ENCODE measurements at places on chromosomes 2 and 18.

GRCh38 chr2:178731300-178731699 is 75.9 kb downstream of the TTN start:
- no peak for DNase-seq

DNA sequence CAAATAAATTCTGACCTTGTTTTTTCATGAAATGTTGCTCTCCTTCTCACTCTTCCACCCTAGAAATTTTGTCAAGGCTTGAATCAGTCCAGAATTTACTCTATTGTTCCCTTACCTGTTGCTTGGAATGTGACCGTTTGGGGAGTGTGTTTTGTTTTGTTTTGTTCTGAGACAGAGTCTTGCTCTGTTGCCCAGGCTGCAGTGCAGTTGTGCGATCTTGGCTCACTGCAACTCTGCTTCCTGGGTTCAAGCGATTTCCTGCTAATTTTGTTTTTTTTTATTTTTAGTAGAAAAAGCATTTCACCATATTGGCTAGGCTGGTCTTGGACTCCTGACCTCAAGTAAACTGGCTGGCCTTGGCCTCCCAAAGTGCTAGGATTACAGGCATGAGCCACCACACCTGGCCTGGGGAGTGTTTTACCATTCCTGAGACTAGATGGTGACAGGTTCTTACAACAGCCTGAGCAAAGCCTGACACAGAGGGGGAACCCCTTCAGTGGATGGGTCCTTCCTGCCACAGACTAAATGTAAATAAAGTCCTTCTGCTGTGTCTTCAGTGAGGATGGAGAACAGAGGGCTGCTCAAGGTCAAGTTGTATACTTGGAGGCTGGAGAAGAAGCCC is 52.0 kb downstream of the HAUS1 start:
- DNase-seq: no peak

DNA sequence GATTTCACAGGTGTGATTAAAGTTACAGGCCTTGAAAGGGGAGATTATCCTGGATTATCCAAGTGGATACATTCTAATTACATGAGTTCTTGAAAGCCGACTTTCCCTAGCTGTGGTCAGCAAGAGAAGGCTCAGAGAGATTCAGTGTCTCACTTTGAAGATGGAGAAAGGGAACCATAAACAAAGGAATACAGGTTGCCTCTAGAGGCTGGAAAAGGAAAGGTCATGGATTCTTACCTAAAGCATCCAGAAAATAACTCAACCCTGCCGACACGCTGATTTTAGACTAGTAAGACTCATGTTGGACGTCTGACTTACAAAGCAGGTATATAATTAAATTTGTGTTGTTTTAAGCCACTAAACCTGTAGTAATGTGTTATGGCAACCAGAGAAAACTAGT is 1095.7 kb upstream of the ZEB2 start:
- DNase-seq: no peak

GRCh38 chr2:239423551-239423950 is 22.7 kb upstream of the HDAC4 start:
- no peak for DNase-seq

GRCh38 chr2:199446996-199447576 is 10.7 kb downstream of the SATB2 start:
- DNase-seq: no peak

DNA sequence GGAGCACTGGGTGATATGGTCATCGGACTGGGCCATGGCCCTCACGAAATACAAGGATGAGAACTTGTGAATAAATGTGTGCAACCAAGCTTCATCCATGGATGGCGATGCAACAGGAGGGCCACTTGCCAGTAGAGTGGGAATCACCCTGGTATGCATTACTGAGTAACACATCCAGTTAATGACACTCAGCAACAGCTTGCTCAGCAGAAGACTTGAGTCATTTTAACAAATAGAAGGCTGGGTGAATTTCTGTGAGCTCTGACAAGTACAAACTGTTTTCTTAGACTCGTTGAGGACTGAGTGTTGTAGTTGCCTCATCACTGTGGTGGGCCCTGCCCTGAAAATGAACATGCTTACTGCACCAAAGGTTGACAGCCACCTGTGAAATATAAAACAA is 221.6 kb downstream of the NCKAP5 start:
- DNase-seq: no peak

- no peak for DNase-seq
Measured at GRCh38 chr2:234161932-234162331, 111.4 kb downstream of the SPP2 start.

GRCh38 chr2:118044854-118045253 is 31.0 kb upstream of the CCDC93 start:
- DNase-seq: no peak

- DNase-seq: no peak
Measured at GRCh38 chr2:67186326-67186725, 210.8 kb upstream of the ETAA1 start.

DNA sequence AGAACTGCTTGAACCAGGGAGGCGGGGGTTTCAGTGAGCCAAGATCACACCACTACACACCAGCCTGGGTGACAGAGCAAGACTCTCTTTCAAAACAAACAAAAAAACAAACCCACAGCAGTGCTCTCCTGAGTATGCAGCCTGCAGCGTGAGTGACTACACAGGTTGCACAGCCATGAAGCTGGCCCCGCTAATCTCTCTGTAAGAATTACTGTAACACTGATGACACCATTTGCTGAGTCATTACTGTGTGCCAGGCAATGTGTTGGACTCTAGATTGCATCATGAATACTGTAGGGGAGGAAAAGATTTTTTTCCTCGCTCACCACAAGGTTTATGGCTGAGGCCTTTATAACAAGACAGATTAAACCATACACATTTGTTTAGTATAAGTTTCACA is 118.6 kb upstream of the ATP8B1 start:
- no peak for DNase-seq

GRCh38 chr18:44135741-44136140 is 544.9 kb upstream of the SETBP1 start:
- DNase-seq: no peak

DNA sequence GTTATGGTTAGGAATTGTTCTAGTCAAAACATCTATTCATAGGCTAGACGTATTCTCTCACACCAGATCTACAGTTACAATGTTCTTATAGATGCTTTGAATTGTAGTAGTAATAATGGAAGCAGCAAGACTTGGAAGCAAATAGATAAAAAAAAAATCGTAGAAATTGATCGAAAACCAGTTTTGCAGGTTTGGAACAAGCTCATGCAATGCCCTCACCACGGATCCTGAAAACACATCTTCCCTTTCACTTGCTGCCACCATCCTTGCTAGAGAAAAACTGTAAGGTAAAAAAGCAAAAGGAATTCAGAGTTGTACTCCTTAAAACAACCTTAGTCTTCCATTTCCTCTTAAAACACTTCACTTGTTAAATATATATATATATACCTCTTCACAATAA is 4.4 kb downstream of the SULT1C4 start:
- DNase-seq: no peak

DNA sequence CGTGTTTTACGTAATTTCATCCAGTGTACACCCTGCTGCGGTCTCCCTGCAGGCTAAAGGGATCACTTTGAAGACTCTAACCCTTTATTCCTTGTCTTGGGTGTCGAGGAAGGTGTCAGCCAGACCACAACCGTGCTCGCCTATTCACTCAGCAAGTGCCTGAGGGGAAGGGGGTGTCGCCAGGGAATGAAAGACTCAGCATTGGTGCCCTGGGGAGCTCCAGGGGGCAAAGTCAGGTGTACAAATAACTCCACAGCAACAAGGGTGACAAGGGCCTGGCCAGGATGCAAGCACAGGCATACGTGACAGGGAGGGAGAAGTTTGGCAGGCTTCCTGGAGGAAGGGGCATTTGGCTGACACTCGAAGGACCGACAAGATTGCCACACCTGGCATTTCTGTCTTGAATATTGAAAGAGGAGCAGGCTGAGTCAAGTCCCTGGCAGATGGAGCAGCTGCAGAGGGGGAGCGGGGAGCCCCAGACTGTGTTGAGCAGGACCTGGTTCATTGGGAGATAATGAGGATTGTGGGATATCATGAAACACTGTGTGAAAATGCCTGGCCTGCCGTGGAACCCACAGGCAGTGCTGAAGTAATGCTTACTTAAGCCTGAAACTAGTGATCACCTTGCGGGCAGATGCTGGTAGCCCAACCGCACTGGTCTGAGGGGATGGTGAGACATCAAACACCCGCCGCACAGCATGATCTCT is 93.9 kb downstream of the RHOB start:
- no peak for DNase-seq

- DNase-seq: no peak
Measured at GRCh38 chr2:137252934-137253333, 487.6 kb downstream of the THSD7B start.

DNA sequence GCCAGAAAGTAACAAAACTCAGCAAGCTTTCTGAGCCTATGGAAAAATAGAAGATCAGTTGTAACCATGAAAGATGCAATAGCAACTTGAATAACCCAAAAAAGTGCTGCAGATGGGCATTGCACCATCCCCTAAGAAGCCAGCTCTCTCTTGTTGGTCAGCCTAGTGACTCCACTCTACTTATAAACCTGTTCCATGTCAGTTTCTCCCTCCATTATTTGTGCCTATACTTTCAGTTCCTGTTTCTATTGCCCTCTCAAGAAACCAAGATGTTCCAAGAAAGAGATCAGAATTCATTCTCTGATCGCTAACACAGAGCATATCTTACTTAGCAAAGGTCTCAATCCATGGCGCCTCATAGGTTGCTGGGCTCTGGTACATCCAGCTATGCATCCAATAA is 170.3 kb upstream of the MAP2 start:
- no peak for DNase-seq

DNA sequence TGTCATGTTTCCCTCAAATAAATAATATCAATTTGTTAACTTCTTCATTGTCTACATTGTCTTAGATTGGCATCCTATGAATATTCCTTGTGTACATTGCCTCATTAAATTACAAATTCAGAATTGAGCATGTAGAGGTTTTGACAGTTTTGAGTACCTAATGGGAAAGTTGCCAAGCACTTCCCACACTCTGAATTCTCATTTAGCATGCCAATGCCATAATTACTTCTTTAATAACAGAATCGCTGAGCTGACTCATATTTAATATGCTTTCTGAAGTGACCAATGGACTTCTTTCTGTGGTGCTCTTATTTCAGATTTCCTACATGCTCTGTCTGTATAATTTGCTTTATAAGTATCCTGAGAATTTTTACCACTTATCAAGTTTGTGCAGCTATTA is 114.4 kb upstream of the NOL4 start:
- no peak for DNase-seq

DNA sequence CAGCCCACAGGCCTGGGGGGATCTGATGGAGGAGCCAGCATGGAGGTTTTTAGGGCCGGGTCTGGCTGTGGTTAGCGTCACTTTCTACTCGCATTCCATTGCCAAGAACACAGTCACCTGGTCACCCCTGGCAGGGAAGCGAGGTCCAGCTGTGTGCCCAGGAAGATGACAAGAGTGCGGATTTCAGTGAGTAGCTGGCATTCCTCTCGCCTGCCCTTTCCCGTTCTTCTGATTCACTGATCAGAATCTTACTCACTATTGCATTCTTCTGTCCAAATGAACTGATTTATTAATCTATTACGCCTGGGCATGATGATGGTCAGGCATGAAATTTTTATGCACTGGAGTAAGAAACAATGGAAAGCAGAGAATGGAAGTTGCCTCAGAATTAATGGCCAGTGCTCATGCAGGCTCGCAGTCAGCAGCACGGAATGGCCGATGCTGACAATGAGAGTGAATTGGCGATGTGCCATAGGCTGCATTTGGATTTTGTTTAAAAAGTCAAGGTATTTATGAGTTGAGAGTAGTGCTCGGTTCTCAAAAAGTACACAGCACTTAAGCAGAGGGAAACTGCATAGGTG is 76.4 kb upstream of the MGAT5 start:
- no peak for DNase-seq

- no peak for DNase-seq
Measured at GRCh38 chr18:79290876-79291275, 104.9 kb upstream of the NFATC1 start.

- DNase-seq: no peak
Measured at GRCh38 chr2:191319186-191319585, 74.0 kb downstream of the MYO1B start.

DNA sequence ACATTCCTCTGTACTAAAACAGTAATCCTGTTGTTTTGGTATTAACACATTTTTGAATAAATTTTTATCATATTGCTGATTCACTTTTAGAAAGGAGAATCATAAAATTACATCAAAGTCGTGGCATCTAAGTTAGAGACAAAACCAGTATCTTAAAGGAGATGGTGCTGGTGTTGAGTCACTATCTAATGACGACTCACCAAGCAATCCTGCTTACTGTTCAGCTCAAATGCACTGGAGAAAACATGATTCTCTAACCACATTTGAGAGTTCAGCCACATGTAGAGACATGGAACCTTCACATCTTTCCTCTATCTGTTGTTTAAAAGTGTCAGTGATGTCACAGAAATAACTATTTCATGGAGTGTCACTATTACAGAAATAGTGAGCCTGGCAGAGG is 473.8 kb downstream of the TGIF1 start:
- DNase-seq: no peak

DNA sequence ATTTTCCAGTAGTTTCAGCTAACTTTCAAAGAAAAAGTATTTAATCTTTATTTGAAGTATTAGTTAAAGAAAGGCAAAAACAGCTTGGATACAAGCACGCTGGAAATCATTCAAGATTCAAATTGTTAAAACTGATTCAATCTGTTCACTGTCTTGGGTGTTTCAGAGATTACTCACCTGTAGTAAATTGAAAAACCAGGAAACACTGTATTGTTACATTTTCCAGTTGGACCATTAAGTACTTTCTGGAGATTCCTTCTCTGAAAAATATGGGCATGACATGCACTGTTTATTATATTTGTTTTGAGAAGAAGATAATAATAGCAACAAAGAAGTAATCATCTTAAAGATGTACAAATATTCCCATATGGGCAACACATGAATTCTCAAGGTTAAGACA is 196.1 kb downstream of the UBE2E3 start:
- no peak for DNase-seq

GRCh38 chr2:65228263-65228750 is 676 bp downstream of the ACTR2 start:
- no peak for DNase-seq

GRCh38 chr18:62164855-62165487 is 21.9 kb downstream of the PIGN start:
- DNase-seq: no peak

DNA sequence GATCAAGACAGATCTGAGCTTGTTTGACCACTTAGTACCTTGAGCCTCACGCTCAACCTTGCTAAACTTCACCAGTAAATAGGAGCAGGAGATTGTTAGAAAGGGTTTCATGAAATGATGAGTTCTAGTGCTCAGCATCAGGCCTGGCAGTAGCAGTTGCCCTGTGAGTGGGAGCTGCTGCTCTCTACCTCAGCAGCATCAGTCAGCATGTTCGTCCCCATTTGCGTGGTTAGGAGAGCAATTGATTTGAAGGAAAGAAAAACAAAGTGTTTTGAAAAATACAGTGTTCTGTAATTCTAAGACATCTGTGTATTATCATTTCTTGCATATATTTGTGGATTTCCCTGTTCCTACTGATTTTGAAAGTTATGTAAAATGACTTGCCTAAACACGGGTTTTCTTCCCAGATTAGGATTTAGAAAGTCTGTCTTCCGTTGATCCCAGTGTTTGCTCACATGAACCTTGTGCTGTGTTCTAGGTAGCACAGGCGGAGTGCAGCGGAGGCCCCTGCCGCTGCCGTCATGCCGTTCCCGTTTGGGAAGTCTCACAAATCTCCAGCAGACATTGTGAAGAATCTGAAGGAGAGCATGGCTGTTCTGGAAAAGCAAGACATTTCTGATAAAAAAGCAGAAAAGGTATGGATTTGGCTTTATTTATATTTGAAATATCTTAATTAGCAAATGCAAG is 47.0 kb downstream of the CAB39 start:
- no peak for DNase-seq

All from frontal cortex (tissue), 4 donors.